ENCODE measurements at places on chromosomes 16 and 17.

GRCh38 chr17:64057701-64058263 is 37.3 kb upstream of the ICAM2 start:
- no peak for DNase-seq

GRCh38 chr16:5001571-5001970 is 32.2 kb downstream of the NAGPA start:
- no peak for DNase-seq

- peak; percentile 25 for DNase-seq
These were observed 964 bp upstream of the FAAP100 start for GRCh38 chr17:81553018-81553615.

- no peak for DNase-seq
These were observed 15.1 kb downstream of the ZC3H18 start for GRCh38 chr16:88585269-88585668.

- DNase-seq = no peak
These were observed 606.2 kb downstream of the WWOX start for GRCh38 chr16:78705694-78706093.
